Epithelial cell of proximal tubule (primary cell): ENCODE measurements at places on chromosomes 12 and 14.

- no peak for DNase-seq
These were observed 67.0 kb downstream of the SPRING1 start for GRCh38 chr12:116670859-116671258.

DNA sequence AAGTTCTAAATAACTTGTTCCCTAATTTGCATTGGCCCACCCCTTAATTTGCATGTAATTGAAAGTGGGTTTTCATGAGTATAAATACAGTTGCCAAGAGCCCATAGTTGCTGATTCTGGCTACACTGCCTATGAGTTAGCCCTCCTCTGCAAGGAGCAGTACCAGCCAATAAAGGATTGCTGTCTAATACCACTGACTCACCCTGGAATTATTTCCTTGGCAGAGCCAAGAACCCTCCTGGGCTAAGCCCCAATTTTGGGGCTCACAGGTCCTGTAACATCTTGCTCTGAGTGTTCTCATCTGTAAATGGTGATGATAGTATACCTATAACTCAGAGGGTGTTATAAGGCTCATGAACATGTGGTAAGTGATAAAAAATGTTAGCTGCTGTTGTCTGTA lies 6.8 kb downstream of the TTC8 start:
- DNase-seq: peak; percentile 7

DNA sequence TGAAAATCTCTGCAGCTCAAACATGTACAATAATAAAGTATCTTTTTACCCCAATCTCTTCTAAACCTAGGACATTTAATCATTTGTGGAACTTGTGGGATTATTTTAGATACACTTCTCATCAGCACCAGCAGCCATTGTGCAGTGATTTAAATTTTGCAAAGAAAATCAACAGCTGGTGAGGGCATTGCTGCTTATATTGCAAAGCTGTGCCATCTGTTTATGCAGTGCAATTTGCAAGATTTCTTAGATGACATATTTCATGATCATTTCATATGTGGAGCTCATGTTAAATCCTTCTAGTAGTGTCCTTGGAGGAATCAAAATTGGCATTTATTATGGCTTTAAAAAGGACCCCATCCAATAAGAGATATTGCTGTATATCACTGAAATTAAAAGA lies 320.7 kb downstream of the BTG1 start:
- DNase-seq: no peak

GRCh38 chr14:55339770-55340169 lies 68.5 kb downstream of the FBXO34 start:
- no peak for DNase-seq

- DNase-seq: no peak
These were observed 612 bp downstream of the PHC1 start for GRCh38 chr12:8914716-8915526.

DNA sequence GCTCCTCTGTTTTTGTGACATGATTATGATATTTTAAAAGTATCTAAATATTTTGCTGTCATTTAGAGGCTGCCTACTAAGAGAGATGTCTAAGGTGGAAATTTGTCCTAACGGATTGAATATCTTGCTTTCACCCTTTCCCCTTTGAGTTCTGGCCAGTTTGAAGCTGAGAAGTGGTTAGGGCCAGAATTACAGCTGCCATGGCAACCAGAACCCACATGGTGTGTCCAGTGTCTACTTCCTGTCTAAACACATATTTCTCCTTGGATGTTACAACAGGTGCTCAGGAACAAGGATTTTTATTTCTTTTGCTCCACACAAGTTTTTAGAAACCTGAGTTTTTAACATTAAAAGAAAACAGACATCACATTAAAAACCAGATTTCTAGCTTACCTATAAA lies 335.1 kb upstream of the OR4E1 start:
- no peak for DNase-seq

GRCh38 chr14:41872931-41873685 lies 266.4 kb downstream of the LRFN5 start:
- DNase-seq: no peak
